ENCODE measurements at places on chromosomes 7 and 10.
A peak's percentile ranks its signal among the peaks of the same experiment; 100 is the strongest.

GRCh38 chr7:34168013-34168412 lies 262.7 kb downstream of the BMPER start:
- no peak for DNase-seq

GRCh38 chr7:44324204-44324480 lies 1.3 kb downstream of the CAMK2B start:
- no peak for DNase-seq

DNA sequence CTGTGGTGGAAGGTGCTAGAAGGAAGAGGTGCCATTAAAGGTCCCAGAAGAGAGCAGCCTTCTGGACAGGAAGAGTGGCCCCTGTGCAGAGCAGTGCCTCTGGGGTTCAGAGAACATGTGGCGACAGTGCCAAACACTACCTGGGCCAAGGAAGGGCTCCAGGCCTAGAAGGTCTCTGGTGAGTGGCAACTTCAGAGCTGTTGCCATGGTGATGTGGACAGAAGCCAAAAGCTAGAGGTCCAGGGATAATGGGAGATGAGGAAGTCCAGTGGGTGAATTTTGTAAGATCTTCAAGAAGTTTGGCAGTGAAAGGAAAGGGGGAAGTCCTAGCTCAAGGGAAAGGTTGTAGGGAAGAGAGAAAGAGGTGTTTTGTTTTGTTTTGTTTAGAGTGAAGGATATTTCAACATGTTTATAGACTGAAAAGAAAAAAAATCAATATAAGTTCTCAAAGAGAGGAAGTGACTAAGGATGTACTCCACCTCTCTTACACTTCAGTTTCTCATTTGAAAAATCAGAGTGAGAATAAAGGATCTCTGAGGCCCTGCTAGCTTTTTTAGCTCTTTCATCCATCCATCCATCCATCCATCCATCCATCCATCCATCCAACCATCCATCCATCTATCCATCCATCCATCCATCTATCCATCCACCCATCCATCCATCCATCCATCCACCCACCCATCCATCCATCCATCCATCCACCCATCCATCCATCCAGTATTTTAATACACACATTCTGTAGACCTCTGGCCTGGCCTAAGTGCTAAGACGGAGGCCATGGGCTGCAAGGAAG lies 77.1 kb upstream of the DUSP5 start:
- peak; percentile 66 for DNase-seq

- no peak for DNase-seq
Observed at GRCh38 chr10:69801094-69801433, 642 bp upstream of the COL13A1 start.

DNA sequence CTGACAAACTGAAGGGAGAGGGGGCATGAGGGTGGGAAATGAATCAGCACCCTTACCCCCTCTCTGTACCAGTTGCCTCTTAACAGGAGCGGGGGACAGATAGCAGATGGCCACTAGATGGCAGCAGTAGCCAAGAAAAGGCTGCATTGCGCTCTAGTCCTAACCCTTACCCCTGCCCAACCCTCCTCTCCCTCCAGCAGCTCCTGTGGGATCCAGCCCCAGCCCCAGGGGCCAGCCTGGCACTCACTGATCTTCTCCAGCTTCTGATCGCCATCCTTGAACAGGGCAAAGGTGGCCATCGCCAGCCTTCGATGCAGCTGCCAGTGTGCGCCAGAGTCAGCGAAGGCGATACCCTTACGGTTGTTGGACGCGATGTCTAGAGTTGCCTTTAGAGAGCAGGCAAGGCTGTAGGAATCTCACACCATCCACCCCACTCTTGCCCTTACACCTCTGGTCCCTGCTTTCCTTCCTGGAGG lies 2.2 kb downstream of the CYP17A1 start:
- DNase-seq: peak; percentile 73

DNA sequence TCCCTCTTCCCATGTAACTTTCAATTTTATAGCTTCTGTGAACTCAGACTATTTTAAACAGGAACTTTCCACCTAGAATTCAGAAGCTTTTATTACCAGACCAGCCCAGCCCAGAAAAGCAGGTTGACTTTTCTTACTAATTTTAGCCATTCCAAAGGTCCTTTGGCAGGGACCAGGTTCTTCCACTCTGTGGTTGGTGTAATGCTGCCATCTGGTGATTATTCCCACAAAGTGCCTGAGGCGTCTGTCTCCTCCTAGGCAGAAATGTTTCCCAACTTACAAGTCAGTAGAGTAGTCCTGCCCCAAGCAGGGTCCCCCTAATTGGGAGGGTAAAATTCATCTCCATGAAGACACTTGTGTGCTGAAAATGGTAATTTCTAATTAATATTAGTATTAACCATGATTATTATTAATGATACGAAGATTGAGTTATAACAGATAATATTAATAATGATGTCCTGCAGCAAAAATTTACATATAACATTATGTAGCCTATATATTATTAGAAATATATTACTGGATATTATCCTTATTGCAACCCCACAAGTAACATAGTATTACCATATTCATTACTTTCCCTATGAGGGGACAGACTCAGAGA lies 53.0 kb upstream of the PPP1R17 start:
- DNase-seq: peak; percentile 45

- DNase-seq: no peak
Observed at GRCh38 chr7:90624225-90624911, 28.2 kb downstream of the CDK14 start.

- DNase-seq: peak; percentile 26
Observed at GRCh38 chr10:61398366-61399129, 54.6 kb downstream of the TMEM26 start.

DNA sequence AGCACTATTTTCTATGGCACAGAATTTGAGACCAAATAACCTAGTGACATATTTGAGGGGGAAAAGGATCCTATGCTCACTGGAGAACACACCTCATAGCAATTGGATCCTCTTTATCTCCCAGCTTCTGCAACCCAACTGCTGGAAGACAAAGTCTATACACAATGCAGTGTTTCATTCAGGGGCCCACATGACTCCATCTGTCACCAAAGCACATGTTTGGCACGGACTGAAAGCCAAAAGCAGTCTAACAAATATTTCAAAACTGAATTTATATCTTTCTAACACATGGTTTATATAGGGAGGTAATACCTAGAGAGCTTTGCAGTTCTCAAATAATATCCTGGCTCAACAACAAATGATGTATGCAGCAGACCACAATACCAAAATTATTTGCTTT lies 39.2 kb downstream of the ADAM12 start:
- DNase-seq: no peak

- no peak for DNase-seq
Observed at GRCh38 chr10:88138319-88138848, 275.0 kb downstream of the PTEN start.

- no peak for DNase-seq
Observed at GRCh38 chr10:106716381-106716780, 448.1 kb downstream of the SORCS1 start.

DNA sequence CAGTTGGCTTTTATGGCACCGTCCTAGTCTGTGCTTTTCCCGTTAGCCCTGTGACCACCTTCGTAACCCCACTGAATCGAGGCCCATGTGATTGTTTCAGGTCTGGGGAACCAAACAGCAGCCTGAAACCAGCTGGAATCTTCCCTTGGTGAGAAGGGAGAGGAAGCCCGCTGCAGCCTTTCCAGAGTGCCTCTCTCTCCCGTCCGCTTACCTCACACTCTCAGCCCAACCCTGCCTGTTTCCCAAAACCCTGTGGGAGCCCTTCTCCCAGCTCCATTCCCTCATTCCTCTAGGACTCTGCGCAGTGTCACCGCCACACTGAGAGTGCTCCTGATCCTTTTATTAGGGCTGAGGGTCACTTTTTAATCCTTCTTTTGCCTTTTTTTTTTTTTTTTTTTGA lies 139.6 kb downstream of the WDR37 start:
- DNase-seq: no peak

GRCh38 chr7:50304911-50305582 lies 531 bp downstream of the IKZF1 start:
- DNase-seq: peak; percentile 32

DNA sequence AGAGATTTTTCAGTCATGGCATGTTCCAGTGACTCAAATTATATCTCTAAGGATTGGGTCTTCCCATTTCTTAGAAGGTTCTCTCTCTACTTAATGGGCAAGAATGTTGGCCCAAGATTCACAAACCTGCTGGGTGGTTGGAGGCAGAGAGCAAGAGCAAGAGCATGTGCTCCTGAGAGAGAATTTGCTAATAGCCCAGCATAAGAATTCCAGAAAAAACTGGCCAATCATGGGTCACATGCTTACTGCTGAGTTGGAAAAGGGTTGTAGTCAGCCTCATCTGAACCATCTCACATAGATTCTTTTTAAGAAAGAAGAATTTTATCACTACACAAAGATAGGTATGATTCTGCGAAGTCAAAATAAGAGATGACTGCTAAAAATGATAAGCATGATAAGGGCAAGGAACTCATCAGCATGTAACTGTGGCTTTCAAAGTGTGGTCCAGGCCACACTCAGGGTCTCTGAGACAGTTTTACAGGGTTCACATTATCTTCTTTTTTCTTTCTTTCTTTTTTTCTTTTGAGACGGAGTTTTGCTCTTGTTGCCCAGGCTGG lies 8.2 kb upstream of the VCL start:
- no peak for DNase-seq

GRCh38 chr7:141342621-141343408 lies 208.4 kb upstream of the AGK start:
- DNase-seq: no peak

DNA sequence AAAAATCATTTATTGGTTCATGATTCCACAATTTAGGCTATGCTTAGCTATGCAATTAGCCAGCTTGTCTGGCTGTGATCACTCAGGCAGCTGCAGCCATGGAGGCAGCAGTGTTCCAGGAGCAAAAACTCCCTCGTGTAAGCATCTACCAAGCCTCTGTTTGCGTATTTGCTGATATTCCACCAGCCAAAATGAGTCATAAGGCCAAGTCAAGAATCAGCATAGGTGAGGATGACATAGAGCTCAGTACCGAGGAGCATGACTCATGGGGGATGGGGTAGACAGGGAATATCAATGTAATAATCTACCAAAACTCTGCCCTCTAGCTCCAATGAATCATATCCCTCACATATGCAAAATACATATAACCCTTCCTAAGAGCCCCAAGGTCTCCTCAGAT lies 63.3 kb downstream of the IMMP2L start:
- DNase-seq: no peak

GRCh38 chr7:6346581-6346980 lies 74.2 kb upstream of the CYTH3 start:
- DNase-seq: no peak

GRCh38 chr10:112774798-112775197 lies 175.2 kb upstream of the TCF7L2 start:
- DNase-seq: no peak

- DNase-seq: peak; percentile 98
Observed at GRCh38 chr10:133258818-133259601, 17.7 kb downstream of the ADAM8 start.

DNA sequence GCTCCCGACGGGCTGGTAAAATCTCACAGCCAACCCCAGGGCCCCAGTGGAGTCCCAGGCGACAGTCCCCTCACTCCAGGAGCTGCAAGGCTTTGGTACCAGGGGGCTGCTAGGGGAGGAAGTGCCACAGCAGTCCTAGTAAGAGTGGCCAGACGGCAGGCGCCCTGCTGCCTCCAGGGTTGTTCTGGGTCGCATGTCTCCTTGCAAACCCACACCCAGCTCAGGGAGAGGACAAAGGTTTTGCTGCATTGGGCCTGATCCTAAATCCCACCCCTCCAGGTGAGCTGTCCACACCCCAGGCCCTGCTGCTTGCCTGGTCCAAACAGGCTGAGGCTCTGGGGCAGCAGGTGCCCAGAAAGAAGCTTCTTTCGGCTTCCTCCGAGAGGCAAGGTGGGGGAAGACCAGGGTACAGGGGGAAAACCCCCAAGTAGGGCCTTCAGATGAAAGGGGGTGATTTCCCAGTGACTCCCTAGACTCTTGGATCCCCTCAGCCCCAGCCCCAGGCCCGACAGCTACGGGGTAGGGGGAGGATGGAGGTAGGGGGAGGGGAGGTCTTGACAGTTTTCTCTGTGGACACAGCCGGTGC lies 4.2 kb upstream of the KCP start:
- DNase-seq: peak; percentile 48

DNA sequence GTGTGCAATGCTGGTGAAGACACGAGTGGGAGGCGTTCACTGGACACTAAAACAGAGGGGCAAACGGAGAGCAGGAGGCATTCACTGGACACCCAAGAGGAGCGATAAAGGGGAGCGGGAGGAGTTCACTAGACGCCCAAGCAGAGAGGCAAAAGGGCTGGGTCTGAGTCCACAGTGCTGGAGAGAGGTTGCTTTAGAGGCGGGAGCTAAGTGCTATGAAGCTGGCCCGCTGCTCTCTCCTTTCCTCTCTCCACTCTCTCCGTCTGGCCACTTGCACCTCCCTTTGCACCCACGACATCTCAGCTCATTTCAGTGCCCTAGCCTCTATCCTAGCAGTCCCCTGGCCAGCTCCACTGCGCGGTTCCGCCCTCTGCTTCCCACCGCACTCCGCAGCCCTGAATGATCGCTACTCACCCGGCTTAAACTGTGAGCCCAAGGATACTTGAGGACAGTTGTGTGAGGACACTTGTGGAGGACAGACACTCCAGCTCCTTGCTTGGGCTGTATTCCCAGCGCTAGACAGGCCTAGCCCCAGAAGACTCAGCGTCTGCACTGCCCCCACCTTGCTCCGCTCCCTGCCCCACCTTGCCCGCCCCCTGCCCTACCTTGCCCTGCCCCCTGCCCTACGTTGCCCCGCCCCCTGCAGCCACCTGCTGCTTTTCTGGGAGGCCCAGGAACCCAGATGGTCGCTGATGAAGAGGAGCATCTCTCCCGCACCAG lies 78.8 kb upstream of the CPXM2 start:
- DNase-seq: no peak

DNA sequence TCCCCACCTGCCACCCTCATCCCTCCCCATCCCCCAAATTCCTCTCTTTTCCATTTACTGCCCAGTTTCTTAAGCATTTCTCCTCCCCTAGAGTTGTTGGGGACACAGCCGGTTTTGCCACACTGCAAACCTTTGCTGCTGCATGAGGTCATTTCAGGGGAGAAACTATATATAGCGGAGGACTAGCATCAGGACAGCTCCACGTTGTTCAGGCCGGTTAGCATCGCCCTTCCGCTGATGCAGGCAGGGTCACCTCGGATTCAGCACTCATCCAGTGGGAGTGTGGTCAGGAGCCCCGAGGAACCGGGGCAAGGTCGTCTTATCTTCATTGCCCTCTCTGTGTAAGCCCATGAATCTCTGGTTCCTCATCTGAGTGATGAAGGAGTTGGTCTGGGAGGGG lies 15.6 kb downstream of the UBTD1 start:
- DNase-seq: no peak

GRCh38 chr7:137169282-137169698 lies 174.2 kb downstream of the PTN start:
- DNase-seq: no peak

GRCh38 chr7:988426-988911 lies 5.5 kb downstream of the CYP2W1 start:
- no peak for DNase-seq

- no peak for DNase-seq
Observed at GRCh38 chr10:95464280-95464679, 96.9 kb downstream of the SORBS1 start.

Measured in CD14-positive monocyte (primary cell).